Stimulated activated CD8-positive, alpha-beta memory T cell treated with anti-CD3 and anti-CD28 coated beads, Interleukin-7, amount 100 ng/mL, for 24 hours (primary cell): ENCODE measurements at places on chromosomes 6 and 20.

- DNase-seq, result no peak
These were observed 162.7 kb downstream of the INSM1 start for GRCh38 chr20:20530428-20531151.

- DNase-seq, result no peak
These were observed 82.8 kb downstream of the FAM83B start for GRCh38 chr6:54929245-54929909.

- no peak for DNase-seq
These were observed 144.5 kb upstream of the ID4 start for GRCh38 chr6:19692506-19693298.

- DNase-seq, result no peak
These were observed 51.8 kb upstream of the MYB start for GRCh38 chr6:135129136-135129856.

DNA sequence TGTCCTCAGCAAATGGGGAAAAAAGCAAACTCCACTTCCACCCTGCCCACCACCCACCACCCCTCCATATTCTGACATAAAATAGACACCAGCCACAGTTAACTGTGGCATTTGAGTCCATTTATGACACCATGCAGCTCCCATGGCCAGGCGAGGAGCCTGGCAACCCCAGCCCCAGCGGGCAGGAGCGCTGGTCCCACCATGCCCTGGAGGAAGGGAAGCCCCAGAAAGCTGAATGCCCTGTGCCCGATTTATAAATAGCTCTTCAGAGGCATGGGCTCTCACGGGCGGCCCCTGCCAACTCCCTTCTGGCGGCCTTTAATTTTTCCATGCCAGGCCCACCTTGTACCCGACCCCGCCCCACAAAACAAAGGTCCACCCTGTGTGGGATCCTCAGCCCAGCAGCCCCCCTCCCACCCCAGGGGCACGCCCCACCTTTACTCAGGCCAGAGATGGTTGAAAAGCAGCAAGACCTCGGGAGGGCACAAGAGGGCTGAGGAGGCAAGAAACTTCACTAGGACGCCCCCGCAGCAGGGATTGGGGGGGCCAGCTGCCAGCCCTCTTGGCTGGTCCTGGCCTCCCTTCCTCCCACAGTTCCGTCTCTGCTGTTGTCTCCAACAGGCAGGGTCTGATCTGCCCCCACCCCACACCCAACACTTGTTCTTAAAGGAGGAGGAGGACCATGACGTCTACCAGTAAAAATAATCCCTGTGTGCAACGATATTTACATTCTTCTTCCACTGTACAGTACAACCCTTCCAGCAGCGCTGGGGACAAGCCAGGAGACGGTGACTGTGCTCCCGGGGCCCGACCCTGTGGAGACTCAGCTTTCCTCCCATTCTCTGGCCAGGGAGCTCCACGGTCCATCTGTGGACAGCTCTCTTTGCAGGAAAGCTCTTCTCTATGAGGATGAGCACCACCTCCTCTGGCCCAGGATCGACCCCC is 115.6 kb upstream of the CDYL start:
- no peak for DNase-seq

DNA sequence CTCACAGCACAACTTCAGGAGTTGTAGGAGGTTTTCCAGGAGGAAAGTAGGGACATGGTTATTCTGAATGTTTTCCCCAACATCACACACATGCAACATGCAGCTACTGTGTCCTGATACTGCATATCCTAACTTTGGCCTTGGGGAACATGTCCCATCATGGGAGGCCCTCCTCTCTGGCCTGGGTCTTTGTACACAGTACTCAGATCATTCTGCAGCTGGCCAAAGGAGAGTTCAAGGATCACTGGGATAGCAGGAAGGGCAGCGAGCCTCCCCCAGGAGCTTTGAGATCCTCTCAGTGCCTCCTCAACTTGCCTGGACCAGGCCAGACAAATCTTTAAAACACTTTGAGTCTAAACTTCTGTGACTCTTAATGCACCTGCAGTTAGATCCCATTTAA is 12.9 kb downstream of the CASS4 start:
- no peak for DNase-seq

GRCh38 chr6:116127771-116128493 is 2.0 kb upstream of the COL10A1 start:
- DNase-seq, result no peak

DNA sequence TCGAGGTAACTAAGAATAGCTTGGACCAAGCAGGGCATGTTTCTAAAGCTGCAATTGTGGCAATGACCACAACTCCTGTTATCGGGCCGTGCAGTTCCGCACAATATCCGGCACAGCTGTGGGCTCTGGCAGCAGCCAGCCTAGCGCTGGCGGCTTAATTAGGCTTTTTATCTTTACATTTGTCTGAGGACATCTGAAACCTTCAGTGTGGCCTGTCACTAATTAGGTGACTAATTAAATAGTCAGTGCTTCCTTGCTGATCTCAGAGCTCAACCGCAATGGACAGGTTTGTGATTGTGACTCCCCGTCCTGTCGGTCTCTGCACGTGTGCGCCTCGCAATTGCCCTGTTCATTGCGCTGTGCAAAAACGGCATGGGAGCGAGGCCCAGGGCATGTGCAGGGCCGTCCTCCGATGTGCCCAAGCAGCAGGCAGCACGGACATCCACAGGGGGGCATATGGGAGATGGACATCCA is 134.8 kb upstream of the INSM1 start:
- DNase-seq, result no peak

DNA sequence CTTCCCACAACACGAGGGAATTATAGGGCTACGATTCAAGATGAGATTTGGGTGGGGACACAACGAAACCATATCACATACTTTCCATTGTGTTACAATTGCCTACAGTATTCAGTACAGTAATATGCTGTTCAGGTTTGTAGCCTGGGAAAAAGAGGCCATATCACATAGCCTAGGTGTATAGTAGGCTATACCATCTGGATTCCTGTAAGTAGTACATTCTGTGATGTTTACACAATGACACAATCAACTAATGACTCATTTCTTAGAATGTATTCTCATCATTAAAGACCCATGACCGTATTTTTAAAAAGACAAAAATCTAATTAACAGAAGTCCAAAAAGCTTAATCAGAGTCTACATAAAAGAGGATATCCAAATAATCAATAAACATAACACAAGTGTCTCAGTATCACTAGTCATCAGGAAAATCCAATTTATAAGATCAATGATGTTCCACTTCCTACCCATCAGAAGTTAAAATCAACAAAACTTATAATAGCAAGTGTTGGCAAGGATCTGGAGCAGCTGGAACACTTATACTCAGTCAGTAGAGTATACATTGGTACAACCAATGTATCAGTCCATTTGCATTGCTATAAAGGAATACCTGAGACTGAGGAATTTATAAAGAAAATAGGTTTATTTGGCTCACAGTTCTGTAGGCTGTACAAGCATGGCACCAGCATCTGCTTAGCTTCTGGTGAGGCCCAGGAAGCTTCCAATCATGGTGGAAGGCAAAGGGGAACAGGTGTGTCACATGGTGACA is 215.9 kb downstream of the CLVS2 start:
- DNase-seq, result no peak

DNA sequence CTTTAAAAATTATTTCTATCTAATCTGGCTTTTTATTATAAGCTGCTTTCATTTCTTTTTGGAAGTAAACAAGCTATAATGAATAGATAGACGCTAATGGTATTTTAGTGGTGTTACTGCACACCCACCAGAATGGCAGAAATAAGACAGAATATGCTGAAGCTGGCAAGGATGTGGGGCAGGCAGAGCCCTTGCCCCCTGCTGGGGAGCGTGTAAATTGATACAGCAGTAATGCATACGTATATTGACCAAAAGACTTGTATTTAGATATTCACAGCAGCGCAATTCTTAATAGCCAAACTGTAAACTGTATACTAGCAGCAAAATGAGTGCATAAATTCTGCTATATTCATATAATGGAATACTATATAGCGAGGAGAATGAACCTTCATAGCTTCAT is 35.3 kb downstream of the TMEM181 start:
- DNase-seq, result no peak

GRCh38 chr6:24918641-24919055 is 17.1 kb downstream of the RIPOR2 start:
- DNase-seq, result no peak

GRCh38 chr6:99285881-99286280 is 63.6 kb downstream of the FAXC start:
- DNase-seq, result no peak

DNA sequence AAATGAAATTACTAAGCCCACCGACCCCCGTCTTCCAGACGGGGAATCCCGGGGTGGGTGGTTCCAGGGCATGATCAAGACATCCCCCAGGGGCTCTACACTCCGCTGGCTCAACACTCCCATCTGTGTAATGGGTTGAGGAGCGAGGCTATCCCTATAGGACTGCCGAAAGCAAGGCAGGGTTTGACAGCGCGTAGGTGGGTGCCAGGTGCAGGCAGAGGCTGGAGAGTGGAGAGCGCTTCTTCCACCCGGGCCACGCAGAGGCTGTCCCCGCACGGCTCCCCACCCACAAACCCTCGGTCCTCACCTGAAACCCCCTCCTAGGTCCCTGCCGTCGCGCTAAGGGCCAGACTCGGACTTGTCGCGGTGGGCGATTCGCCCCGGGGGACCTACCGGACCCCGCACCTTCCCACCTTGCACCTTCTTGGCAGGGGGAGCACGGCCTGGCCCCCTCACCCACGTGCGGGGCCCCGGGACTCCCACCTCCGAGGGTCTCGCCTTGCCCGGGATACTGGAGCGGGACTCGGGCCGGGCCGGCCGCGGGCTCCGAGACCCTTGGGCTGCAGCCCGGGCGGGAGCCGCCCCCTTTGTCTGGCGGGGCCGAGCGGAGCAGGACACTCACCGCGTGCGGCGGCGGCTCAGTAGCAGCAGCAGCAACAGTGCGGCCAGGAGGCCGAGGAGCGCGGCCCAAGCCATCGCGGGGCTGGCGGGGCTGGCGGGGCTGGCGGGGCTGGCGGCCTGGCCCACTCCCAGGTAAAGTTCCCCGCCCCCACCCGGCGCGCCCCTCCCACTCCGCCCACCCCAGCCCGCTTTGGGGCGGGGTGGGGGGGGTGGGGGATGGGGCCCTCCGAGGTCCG is at the start of gene PTGIS:
Gene PTGIS, minus strand, starts transcription at position 717 of the 857 bp plus-strand sequence. Its CDS starts 21 bp downstream, at position 696.
- DNase-seq, result no peak

DNA sequence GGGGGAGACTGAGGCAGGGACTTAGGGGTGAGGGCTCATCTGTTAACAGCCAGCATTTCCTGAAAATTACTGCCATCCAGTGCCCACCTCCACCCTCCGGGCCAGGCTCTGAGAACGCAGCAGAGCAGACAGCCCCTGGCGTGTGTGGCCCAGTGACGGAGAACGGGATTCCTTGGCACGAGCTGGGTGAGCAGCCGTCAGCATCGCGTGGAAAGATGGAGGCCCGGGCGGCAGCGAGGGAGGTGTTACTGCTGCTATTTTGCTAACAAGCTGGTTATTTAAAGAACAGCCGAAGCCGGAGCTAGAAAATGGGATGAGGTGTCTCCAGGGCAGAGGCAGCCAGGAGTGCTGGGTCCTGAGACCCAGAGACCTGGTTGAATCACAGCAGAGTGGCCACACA is 62.7 kb downstream of the DLGAP4 start:
- DNase-seq, result no peak

DNA sequence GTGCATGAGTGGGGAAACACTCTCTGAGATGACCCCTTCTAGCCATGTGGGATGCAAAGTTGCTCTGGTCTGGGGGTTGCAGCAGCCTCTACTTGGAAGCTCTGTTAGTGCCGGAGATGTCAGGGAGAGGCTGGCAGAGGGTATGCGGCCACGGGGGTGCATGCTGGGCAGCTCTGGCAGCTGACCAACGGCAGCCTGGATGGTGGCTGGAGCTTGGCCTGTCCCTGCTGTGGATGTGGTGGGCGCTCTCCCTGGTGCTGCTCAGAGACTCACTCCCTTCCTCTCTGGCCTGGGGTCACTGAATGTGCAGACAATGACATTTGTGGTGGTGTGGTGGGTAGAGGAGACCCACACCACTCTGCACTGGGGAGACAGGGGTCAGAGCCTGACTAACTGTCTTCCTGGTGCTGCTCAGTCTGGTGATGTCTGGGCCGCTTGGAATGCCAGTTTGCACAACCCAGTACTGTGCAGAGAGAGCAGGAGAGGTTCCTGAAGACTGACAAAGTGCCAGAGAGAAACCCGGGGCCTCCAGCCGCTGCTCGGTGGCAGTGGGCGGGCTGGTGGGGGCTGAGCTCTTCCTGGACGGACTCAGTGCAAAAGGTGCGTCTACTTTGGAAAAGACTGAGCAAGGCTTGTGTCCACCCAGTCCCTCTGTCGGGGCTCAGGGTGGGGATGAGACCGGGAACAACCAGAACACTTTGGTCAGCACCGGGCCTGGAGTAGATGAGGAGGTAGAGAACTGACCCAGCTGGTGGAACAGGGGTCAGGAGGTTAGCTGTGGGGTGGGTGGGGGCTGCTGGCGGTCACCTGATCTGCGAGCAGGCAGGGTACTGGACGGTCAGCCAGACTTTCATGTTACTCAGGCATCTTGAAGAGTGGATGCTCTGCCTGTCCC is 2.7 kb downstream of the MYT1 start:
- DNase-seq, result no peak

DNA sequence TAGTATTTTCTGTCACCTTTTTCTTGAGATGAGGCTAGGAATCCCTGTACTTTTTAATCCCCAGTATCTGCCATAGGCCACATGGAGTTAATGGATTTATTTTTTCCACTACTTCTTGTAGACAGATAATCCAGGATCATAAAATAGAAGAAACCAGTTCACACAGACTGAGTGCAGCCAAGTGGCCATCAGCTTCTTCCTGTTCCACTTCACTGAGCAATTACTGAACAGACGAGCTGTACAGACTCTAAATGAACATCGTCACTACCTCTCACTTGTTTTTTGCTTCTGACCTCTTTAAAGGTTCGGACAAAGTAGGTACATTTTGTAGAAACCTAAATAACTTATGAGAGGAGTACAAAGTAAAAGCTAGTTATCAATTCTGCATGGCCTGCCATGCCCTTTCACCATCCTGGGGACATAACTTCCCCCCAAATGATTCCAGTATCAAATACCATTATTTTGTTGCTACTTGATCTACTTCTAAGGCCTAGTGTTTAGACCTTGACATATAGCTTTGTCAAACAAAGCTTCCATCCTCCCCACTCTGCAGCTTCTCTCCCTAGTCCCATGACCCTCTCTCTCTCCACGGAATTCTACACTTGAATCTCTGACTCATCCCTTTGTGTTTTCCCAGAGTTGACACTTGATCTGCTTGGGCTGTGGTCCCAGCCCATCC is 34.4 kb upstream of the ARHGAP18 start:
- no peak for DNase-seq

GRCh38 chr6:90049295-90049694 is 155.0 kb downstream of the GJA10 start:
- no peak for DNase-seq

GRCh38 chr6:40036186-40036585 is 101.9 kb upstream of the MOCS1 start:
- DNase-seq, result no peak

- no peak for DNase-seq
These were observed 9.5 kb downstream of the TMEM30A start for GRCh38 chr6:75275067-75275466.

GRCh38 chr6:85050149-85050548 is 285.8 kb upstream of the TBX18 start:
- no peak for DNase-seq

DNA sequence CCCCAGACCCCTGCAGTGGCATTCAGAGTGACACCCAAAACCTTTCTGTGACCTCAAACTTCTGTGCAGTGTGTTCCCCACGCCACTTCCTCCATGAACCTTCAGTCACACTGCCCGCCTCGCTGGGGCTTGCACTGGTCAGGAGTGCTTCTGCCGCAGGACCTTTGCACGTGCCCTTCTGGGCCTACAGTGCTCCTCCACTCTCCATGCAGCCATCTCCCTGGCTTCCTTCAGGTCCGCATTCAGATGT is 27.1 kb downstream of the SYNJ2 start:
- DNase-seq, result no peak
